ENCODE measurements at places on chromosomes 7 and 10.

DNA sequence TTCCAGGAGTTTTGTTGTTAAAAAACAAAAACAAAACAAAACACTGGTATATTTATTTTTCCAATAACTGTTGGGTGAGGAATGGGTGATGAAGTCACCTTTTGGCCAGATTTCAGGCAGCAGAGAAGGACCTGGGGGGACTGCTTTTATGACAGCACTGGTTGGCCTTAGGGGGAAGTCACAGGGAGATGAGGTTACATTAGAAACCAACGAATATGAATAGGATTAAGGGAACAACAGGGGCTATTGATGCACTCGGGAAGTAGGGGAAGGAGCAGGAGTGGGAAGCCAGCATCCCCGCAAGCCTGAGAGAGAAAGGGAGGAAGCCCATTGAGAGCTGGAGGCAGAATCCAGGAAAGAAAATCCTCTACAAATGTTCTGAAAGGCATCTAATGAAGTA lies 958.4 kb downstream of the TYW1 start:
- DNase-seq: no peak

DNA sequence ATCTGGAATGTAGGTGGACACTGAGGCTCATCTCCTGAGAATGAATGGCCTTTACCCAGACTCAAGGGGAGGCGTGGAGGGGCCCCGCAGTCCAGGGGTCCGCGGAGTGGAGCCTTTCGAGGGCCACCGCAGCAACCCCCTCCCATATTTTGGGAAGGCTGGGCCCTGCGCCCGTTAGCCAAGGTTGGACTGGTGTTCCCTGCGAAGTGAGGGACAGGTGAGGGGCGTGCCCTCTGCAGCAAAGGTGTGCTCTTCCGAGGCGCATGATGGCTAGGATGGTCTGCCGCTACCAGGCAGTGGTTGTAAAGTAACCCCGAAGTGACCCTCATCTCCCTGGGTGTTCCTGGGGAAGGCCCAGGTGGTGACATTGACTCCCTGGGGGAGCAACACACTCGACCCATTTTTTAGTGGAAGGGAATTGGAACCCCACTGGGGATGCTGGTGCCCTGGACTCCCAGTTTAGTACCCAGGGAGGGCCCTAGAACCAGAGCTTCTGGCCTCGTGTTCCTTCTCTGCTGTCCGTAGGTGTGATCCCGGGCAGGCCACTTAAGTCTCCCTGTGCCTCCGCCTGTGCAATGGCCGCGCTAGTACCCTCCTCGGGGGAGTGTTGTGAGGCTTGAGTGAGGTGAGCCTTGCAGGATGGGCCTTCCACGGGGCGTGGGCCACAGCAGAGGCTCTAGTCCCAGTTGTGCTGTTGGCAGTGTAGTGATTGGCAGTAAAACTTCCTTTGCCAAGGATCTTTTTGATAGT lies 779 bp downstream of the FAM241B start:
- no peak for DNase-seq

- DNase-seq: no peak
Measured at GRCh38 chr10:17766731-17767130, 14.7 kb downstream of the TMEM236 start.

DNA sequence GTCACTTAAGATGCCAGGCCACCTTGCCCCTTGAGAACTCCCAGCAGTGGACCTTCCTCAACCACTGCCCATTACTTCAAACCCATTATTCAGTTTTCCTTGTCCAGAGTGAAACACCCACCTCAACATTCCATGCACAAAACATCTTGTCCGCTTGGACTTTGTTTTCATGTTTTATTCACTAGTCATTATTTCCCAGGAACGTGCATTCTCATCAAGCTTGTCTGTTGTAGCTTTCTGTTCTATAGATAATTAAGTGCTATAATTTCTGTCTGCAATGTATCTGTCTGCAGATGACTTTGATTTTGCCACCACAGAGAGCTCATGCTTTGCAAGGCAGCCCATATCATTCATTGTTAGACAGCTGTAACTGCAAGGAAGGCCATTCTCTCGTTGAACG lies 117.4 kb downstream of the RAB18 start:
- no peak for DNase-seq

- DNase-seq: no peak
Measured at GRCh38 chr7:126569402-126569801, 683.3 kb downstream of the GRM8 start.

GRCh38 chr7:69714886-69715576 lies 116.8 kb downstream of the AUTS2 start:
- DNase-seq: no peak

DNA sequence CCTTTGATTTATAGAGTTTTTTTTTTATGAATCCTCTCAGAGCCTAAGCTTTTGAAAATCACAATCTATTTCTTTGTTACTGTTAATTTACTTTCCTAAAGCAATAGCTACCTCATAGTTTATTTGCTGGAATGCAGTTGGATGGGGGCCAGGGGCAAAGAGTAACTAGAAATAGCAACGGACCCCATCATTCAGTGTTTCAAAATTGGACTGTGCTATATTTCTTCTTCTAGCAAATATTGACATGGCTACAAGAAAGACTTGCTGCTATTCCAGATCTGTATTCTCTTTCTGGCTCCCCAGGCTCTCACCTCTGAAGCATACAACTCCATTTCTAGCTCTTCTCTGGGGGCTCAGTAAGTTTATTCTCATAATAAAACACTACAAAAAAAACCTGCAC lies 661.6 kb upstream of the NRG3 start:
- no peak for DNase-seq

- no peak for DNase-seq
Measured at GRCh38 chr7:22193450-22193983, 163.4 kb downstream of the RAPGEF5 start.

DNA sequence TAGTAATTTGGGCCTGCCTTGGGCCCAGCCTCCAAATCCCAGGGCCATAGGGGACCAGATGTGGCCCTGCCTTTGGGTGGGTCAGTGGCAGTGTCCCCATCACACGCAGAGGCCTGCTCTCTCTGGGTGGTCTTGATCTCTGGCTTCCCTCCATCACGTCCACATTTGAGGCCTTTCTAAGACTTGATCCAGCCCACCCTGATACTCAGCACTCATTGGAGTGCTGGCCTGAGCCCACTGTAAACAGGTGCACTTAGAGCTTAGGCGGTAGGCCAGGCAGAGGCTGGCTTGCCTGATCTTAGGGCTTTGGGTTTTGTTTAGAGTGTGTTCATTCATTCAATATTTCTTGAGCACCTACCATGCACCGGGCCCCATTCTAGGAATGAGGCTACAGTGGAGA lies 52.6 kb downstream of the TBATA start:
- no peak for DNase-seq

DNA sequence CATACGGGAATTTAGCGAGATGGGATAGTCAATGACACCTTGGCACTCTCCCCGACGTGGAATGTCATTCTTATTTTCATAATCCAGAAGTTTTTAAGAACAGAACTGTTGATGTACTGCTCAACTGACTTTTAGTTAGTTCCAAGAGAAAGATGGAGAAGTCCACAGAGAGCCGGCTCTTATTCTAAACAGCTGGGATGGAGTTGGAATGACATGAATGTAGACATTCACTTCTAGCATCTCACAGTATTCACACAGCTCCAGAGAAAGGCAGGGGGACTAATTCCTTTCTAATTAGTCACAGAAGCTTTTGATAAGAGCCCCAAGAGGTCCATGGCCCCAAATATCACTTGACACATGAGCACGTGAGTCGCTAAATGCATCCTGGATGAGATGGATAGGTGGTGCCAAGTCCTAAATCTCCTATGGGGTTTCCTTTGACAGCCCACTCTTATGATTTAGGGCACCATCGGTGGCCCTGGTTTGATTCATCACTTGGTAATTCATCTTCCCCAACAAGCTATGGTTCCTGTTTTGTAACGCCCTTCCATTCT lies 420.3 kb upstream of the AUTS2 start:
- DNase-seq: no peak

GRCh38 chr10:16242446-16242845 lies 194.4 kb upstream of the PTER start:
- no peak for DNase-seq

DNA sequence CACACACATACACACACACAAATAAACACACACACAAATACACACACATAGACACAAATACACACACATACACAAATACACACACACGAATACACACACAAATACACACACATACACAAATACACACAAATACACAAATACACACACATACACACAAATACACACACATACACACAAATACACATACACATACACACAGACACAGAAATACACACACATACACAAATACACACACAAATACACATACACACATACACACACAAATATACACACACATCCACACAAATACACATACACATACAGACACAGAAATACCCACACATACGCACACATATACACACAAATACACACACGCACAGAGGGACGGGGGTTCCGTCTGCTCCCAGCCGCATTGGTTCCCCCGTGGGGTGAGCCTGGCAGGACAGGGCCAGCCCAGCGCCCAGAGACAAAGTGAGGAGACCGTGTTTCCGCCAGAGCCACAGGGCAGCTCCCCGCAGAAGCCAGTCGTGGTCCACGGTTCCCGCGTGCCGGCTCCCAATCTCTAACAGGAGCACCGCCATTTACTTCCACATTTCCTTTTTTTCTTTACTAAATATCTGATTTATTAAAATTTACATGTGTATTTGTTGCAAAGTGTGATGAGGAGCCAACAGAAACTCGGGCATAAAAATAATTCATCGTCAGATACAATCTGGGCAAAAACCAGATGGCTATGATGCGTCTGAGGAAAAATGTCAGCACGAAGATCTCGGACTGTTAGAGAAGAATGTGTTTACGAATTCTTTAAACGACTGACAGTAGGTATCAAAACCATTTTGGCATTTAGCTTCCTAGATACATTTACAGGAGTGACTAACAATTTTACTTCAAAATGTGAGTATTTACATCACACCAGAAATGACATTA lies 3.1 kb upstream of the KNDC1 start:
- no peak for DNase-seq

GRCh38 chr10:122877264-122877663 lies 2.1 kb downstream of the FAM24B start:
- peak; percentile 73 for DNase-seq

DNA sequence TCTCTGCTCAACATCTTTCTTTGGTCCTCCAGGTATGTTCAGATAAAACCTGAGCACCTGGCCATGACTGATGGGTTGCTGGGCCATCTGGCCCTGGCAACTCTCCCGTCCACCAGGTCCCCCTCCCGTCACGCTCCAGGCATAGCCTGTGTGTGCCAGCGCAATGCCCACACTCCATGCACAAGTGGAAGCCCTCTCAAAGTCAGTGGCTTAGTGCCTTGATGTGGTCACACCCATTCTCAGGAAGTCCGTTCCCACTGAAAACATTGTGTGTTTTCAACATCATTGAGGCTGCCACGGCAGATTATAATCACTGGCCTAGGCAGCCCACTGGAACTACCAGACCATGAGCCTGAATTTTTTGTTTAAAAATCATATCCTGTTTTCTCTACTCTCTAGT lies 170.6 kb upstream of the LANCL2 start:
- DNase-seq: no peak

DNA sequence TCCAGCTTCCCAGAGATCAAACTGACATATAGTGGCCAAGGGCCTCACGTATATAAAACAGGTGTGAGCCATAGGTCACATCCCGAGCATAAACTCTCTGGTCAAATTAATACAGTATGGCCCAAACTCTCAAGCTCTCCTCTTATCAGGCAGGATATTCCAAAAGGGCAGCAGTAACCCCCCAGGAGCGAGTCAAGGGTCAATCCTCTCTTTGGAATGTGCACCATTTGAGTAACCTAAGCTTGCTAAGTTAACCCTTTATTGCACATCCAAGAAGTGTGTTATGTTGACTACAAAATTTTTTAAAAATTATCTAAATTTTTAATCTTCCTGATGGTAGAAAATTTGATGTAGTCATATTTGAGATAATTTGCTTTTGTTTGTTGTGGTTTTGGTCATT lies 4.5 kb upstream of the TRIM24 start:
- no peak for DNase-seq

GRCh38 chr7:74101061-74101681 lies 17.6 kb downstream of the LIMK1 start:
- DNase-seq: peak; percentile 50

- no peak for DNase-seq
Measured at GRCh38 chr10:65358565-65358964, 1567.3 kb upstream of the LRRTM3 start.

DNA sequence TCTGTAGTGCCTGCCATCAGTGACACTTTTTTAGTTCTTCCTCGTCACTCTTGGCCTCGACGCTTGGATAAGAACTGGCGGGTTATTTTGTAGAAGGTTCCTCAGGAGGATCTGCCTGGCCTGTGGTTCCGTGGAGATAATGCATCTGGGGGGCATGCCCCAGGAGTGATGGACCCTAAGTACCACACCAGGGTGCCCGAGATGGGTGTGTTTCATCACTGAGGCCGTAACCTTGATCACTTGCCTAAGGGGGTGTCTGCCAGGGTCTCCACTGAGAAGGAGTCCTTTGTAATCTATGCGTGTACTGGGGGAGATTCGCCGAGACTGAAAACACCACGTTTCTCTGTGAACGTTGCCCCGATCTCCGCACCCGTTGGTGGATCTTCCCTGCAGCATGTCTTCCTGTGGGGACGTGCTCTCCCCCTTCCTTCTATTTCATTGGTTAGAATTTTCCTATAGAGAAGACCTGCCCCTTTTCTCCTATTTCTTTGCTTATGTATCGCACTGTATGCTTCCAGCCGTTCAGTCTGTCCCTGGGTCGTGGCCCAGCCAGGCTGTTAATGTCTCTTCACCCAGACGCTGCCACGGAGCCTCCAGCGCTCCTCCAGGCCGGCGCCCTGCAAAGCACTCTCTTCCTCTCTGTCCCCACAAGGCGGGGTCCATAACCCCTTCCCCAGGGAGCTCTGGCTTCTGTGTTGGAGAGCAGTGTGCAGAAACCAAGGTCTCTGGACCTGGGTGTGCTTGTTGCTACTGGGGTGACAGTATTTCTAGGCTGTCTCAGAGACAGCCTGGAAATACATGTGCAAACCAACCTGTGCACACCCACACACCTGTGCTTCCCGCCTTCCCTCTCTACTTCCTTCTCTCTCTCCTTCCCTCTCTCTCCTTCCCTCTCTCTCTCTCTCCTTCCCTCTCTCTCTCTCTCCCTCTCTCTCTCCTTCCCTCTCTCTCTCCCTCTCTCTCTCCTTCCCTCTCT lies 14.4 kb upstream of the DPYSL4 start:
- DNase-seq: no peak

GRCh38 chr7:44290252-44290620 lies 35.2 kb downstream of the CAMK2B start:
- DNase-seq: no peak

GRCh38 chr7:102468478-102469350 lies 3.9 kb downstream of the LRWD1 start:
- DNase-seq: no peak

DNA sequence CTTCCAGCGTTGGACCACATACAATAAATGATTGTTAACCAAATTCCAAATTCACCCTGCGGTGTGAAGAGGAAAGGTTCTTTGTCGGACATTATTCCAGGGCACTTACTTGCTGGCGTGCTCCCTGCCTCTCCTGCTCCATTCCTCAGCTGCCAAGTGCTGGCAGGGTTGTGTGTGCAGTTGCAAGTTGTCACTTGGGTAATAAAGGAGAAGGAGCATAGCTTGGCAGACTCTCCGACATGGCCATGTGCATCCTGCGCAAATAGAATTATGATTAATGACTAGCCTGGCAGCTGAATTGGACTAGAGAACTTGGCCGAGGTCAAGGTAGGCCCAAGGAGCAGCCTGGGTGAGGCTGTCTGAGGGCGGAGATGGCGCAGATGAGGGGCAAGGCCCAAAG lies 92.3 kb upstream of the ELMO1 start:
- DNase-seq: no peak
